ENCODE measurements at places on chromosomes 12 and 14.

- DNase-seq, result no peak
Measured at GRCh38 chr14:77372304-77372841, 4.5 kb downstream of the TMED8 start.

DNA sequence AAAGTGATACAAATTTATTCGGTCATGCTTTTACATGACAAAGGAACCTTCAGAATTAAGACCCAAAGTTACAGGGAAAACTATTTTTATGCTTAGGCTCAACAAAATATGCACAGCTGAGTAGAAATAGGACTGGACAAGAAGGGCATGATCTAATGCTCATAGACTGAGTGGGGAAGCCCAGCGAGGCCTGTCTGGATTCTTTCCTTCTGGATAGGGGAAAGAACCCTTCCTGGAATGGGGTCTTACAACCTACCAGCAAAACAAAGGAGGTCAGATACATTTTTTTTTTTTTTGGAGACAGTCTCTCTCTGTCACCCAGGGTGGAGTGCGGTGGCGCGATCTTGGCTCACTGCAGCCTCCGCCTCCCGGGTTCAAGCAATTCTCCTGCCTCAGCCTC, 2.2 kb upstream of the DDX55 start:
- DNase-seq, result no peak

- no peak for DNase-seq
Measured at GRCh38 chr12:131882804-131883520, 11.5 kb upstream of the ULK1 start.

- DNase-seq, result no peak
Measured at GRCh38 chr12:93247313-93247991, 130.3 kb upstream of the NUDT4 start.

GRCh38 chr12:130546494-130546893, 169.6 kb downstream of the RIMBP2 start:
- DNase-seq, result no peak

DNA sequence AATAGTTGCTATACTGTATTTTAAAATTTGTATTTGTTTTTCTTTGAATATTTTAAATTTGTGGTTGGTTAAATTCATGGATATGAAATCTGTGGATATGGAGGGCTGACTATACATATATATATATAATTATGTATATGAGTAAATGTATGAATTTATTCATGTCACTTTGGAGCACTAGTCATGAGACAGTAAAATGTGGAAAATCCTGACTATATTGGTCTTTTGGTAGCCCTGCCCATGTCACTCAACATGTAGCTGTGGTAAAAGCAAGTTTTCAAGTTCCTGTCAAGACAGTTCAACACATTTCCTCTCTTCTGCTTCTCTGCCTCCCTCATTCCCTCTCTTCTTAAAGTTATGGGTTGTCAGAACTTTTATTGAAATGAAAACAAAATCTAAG, 17.3 kb upstream of the C12orf71 start:
- DNase-seq, result no peak
